Right renal pelvis (tissue), 4 donors: ENCODE measurements at places on chromosomes 5 and 9. TPM values are rescaled to one million over a fixed set of nuclear protein-coding genes. Genes with fewer than 3 reads are reported as not detected.

Gene ANKRD18A
- polyA plus RNA-seq: 3.4 TPM

Gene F12
- polyA plus RNA-seq: 4.6 TPM

Gene C5orf52
- not detected for polyA plus RNA-seq

Gene STING1
- polyA plus RNA-seq: 31.8 TPM

Gene KCNV2
- 0.09 TPM for polyA plus RNA-seq

DNA sequence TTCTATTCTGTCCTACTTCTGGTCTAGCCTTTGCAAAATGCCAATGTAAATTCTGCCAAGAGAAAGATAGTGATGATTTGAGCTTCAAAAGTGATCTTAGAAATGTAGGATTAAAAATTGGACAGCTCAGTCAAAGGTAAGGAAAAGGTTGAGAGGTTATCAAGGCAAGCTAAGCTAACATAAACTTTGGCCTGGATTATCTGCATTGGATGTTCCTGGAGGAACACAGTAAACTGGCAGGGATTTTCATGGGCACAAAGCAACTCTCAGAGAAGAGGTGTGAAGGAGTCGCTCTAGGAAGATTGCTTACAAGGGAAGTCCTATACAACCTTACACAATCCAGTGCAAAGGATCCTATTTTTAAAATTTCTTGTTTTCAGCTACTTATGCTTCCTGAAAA is 115.2 kb downstream of the JAKMIP2 start:
- DNase-seq: no peak

DNA sequence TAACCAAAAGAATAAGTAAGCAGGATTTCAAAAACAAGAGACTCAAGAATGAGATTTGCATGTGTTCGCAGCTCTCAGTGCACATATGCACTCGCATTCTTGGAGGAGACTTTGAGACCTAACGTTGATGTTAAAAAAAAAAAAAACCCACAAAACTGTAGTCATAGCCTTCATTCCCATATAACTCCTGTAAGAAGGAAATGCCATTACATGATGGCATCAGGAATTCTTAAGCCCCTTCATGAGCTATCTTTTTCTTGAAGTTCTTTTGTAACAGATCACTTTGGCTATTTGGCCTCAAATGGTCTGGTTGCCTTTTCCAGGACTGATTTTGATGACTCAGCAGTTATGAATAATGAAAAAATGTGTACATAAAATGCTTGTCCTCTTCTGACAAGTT is 113.8 kb downstream of the ALDH1A1 start:
- DNase-seq: no peak

DNA sequence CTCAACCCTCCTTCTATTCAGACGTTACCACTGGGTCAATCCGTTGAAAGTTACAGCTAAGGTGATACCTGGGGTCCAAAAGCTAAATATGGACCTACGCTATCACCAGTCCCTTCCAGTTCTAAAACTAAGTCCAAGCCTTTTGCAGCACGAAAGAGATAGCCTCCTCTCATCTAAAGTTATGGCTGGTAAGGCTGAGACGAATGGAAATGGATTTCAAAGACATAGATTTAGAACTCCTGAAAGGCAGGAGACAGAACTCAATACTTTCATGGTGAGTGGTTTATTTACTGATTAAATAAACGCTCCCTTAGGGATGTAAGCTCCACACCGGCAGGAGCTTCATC is 751 bp upstream of the RIC1 start:
- DNase-seq: no peak

- DNase-seq: no peak
Observed at GRCh38 chr5:56078278-56079156, 83.8 kb upstream of the IL6ST start.

DNA sequence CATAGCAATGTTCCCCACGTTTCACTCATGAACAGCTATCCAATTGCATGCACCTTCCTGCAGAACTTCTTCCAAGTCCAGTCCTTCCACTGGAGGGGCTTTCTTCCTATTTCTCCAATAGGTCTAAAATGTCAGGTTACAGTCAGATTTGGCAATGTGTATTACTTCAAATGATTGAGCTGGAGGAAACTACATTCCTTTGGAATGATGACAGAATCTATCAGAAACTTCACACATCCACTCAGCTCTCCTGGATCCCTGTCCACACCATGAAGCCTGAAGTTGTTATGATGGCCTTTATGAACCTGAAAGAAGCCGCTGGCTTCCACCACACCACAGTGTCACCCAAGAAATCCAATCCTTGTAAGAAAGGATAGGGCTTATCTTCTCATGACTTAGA is 32.2 kb downstream of the FBXW2 start:
- no peak for DNase-seq

DNA sequence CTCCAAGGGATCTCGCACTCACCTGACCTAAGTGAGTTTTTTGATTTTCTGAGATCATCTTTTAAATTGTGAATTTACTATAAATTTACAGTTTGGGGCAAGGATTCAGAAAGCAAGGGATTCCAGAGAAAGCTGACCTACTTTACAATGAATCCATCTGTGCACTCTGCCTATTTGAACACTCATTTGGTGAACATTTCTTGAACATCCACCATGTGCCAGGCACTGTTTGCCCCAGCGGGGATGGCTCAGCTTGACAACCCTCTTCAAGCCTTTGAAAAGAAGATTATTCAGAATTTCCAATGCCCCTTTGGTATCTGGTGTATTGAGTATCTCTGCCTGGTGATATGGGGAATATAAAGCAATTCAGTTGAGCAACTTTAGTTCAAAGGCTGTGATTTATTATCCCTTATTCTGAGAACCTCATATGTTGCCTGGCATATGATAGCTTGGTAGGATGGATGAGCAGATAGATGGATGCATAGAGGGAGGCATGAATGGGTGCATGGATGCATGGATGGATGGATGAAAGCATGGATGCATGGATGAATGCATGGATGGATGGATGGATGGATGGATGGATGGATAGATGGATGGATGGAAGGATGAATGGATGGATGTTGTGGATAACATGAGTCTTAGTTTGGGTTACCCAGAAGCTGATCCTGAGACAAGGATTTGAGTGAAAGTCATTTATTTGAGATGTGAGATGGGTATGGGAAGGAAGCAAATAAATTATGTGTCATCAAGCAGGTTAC is 149.7 kb upstream of the ZNF366 start:
- no peak for DNase-seq

DNA sequence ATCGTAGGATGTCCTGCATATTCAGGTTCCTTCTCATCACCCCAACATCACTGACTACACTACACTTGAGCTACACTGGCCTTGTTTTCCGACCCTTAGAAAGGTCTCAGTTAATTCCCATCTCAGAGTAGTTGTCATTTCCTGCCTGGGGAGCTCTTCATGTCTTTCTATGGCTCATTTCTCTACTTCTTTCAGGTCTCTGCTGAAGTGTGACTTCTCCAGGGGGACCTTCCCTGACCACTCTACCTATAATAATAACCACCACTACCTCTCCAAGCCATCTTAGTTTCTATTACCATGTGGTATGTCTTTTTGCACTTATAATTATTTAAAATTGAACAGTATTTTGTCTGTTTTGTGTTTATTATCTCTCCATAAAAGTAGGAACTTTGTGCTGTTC is 113.2 kb downstream of the STARD4 start:
- no peak for DNase-seq

DNA sequence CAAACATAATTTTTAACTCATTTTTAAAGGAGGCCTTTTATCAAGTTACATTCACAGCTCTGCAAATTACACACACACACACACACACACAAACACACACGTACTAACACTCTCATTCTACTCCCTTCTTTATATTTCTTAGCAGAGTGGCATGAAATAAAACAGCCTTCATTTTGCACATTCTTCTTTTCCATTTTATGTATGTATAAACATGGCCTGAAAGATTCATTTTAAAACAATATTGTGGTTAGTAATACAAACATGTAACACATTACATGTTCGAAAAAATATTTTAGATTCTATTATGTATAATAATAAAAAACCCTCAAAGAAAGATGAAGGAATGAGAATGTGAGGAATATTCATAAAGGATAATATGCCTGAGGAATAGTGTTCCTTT is 86.0 kb upstream of the ITGA2 start:
- no peak for DNase-seq
